ENCODE measurements at places on chromosomes 7 and 10.

- no peak for DNase-seq
Measured at GRCh38 chr7:111080495-111081105, 10.3 kb upstream of the LRRN3 start.

- DNase-seq: no peak
Measured at GRCh38 chr10:64450312-64450711, 929.1 kb downstream of the REEP3 start.

GRCh38 chr7:150738092-150738491, 874 bp downstream of the GIMAP5 start:
- DNase-seq: no peak

DNA sequence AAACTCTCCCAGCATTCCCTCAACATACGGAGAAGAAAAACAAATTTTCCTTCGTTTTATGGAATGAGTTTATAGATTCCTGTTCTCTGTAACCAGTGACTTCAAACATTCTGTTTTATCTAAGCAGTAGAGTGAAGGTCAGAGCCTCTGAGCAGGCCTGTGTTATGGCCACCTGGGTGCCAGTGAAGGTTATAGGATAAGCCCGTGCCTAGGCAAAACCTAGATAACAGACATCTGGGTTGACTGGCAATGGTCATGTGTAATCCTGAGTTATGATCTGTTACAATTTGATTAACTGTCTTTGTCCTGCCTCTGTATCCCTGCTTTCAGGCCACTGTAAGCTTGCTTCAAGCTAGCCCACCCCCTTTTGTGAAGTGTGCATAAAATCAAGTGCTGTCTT, 8.3 kb downstream of the LSM5 start:
- DNase-seq: no peak

DNA sequence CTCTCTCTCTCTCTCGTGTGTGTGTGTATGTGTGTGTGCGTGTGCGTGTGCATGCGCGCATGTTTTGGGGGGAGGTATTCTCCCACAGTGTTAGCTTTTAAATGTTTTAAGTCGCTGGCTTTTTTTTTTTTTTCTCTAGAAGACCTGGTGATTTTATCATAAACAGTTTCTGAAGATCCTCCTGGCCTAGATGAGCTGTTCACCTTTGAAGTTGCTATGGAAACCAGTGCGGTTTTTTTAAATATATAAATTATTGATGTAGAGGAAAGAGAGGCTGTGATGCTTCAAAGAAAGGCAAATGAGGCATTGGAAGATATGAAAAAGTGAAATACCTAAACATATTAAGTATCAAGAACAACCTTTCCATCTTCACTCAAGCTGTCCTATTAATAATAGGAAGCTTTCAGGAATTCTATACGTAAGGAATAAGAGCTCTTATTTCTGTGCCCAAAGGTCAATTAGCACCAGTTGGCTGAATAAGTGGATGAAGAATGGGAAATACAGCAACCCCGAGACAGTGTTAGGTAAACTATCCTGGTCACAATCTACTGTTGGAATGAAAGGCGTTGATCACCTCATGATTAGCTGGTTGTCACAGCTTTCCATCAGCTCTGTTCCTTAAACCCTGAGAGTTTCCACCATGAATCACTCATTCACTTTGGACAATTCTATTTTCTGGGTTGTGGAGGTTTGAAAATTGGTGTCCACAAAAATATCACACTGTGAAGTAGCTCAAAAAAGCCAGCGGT, 66.5 kb upstream of the SLC35G1 start:
- no peak for DNase-seq

GRCh38 chr10:75736889-75737579, 305.6 kb downstream of the LRMDA start:
- DNase-seq: no peak

- DNase-seq: no peak
Measured at GRCh38 chr10:24457661-24458318, 248.9 kb downstream of the KIAA1217 start.

All from coronary artery (tissue), 2 donors.